Umbilical cord (tissue), 2 donors: ENCODE measurements at places on chromosomes 2 and 18.
A peak's percentile ranks its signal among the peaks of the same experiment; 100 is the strongest.

GRCh38 chr2:190637281-190637734, 11.6 kb upstream of the NAB1 start:
- peak; percentile 26 for DNase-seq

- DNase-seq = no peak
Measured at GRCh38 chr2:86275384-86275799, 62.0 kb downstream of the REEP1 start.

GRCh38 chr2:182982941-182983340, 55.3 kb downstream of the NCKAP1 start:
- DNase-seq = no peak

- peak; percentile 17 for DNase-seq
Measured at GRCh38 chr2:171855401-171855800, 38.6 kb downstream of the SLC25A12 start.

GRCh38 chr18:3704556-3705344, 254.8 kb downstream of the TGIF1 start:
- peak; percentile 40 for DNase-seq

DNA sequence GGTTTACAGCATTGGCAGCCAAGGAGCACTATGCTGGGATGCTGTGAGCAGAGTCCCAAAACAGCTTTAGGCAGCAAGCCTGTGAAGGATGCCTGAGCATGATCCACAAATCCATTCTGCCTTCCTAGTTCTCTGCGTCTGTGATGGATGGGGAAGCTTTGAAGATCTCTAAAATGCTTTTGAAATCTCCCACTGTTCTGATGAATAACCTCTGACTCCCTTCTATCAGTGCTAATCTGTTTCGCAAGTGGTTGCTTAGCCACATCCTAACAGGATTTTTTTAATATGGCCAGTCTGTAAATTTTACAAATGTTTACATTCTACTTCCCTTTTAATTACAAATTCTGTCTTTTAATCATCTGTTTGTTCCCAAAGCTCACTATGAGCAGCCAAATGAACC, 319.2 kb downstream of the GULP1 start:
- peak; percentile 95 for DNase-seq
